ENCODE measurements at places on chromosomes 11 and 22.

DNA sequence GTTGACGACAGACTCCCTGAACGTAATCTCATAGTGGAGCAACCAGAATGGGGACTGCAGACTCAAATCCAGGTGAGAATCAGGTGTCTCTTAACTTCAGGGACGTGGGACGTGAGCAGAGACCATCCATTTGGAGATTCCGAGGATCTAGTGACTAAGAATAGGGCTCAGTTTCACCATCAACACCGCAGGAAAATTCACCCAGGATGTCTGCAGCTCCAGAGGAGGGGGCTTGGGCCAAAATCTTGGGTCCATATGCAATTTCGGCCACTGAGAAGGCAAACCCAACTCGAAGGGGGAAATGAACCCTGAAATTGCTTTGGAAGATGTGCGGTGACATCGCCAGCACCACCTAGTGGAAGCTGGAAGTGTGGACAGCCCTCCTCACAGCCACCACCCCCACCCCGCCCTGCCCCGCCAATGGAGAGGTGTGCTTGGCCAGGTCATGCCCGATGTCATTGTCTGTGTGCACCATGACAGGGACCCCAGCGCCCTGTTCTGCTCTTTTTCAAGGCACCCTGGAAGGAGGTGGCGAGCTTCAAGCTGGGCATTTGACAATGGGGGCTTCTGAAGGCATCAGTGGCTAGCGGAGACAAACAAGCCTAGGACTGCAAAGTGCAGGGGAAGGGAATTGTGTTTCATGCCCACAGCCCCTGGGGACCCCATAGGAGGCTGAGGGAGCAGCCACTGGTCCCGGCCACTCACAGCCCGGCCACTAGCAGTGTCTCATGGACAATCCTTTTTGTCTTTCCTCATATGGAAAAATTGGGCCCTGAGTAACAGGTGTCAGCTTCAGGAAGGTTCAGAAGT, 24.8 kb downstream of the APOL1 start:
- DNase-seq = no peak

DNA sequence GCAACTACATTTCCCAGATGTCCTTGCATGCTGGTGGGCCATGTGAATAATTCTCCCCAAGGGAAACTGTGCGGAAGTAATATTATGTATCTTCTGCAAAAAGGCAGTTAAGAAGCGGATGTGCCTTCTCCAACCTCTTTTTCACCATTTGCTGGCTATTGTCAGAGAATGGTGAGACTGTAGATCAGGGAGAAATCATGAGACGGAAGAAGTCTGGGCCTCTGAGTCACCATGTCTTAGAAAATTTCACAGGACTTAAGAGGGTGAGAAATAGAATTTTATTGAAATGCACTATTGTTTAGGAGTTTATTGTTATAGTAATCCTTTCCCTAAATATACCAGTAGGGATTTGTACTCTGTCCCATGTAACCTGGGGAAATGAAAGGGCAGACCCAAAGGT, 298.7 kb upstream of the ZC3H12C start:
- no peak for DNase-seq

DNA sequence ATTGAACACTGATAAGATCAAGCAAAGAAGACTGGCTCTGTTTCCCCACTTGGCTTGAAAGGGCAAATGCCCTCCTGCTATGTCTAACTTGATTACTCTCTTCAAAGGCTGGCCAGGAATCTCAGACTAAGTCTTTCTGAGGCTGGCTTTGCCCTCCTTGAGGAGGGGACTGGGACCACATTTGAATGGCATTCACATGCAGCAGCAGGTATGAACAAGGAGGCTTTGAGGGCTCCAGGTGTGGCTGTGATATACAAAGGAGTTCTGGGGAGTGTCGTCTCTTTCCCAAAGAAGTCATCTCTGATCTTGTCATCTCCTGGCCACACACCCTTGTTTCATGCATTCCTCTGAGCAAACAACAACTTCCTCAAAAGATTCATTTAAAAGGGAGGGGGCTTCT, 130.8 kb downstream of the ARL14EP start:
- DNase-seq = no peak

DNA sequence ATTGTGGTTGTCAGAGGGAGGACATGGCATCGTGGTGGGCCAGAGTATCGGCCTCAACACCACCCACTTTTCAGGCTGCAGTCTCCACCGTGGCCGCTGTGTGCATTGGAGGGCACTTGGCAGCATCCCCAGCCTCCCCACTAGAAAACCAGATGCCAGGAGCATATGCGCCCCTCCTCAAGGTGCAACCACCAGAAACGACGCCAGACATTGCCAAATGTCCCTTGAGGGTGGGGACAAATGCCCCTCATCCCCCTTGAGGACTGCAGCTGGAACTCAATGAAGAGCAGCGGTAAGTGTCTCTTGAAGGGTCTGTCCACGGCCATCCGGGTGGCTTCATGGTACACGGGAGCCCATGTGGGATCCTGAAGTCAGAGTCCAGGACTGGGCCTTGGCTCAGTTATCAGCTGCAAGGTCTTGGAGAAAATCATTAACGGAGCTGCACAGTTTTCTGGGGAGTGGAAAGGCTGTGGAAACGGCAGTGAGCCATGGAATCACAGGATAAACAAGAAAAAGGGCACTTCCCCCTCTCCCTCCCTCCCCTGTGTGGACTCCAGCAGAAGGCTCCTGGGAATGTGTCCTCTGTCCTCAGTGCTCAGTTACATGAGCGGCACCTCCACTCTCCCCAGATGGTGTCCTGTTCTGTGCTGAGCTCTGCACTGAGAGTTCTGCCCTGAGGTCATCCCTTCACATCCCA, 324.4 kb upstream of the B3GAT1 start:
- DNase-seq = no peak

GRCh38 chr11:122019908-122020694, 95.9 kb downstream of the BLID start:
- DNase-seq = no peak

Measured in skeletal muscle cell (primary cell).